ENCODE measurements at places on chromosomes 6 and 20.
A peak's percentile ranks its signal among the peaks of the same experiment; 100 is the strongest.

DNA sequence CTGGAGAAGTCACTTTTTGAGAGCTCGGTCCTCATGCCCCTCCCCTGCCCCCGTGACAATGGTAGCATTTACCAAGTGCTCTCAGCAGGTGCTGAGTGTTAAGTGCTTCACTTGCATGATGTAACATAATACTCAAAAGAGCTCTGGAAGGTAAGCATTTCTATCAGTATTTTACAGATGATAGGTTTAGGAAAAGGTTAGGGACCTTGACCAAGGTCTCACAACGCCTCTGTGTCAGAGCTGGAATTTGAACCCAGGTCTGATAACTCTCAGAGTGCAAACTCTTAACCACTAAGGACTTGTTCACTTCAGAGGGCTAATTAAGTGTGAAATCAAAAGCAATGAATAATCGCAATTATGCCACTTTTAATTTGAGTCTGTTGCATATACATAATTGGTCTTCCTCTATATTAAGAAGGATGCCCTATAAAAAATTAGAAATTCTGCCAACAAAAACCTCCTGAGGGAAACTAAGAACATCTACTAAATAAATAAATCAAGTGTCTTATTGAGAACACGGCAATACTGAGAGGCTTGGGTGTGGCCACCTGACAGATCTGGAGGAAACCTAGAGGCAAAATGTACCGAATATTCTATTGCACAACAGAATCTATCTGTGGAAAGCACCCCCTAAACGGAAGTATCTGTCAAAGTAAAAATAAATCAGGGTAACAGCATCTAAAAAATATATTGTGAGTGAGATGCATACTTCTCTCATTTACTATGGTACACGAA is 109.8 kb downstream of the BACH2 start:
- H3K4me1 ChIP-seq, result peaks cover 3% of the 10 kb centered on the region
- no peaks in the 10 kb centered on the region for H3K27me3 ChIP-seq
- H3K4me3 ChIP-seq, result no peak overlapping the region
- DNase-seq, result no peak
- H3K27ac ChIP-seq, result no peak overlapping the region

GRCh38 chr6:1263039-1263849 is 48.7 kb upstream of the FOXQ1 start:
- no peaks in the 10 kb centered on the region for H3K27me3 ChIP-seq
- H3K4me1 ChIP-seq, result peaks cover 3% of the 10 kb centered on the region
- no peak overlapping the region for H3K27ac ChIP-seq
- H3K4me3 ChIP-seq, result no peak overlapping the region
- no peak for DNase-seq
- H3K36me3 ChIP-seq, result no peaks in the 10 kb centered on the region

GRCh38 chr6:89360415-89360999 is 8.0 kb upstream of the UBE2J1 start:
- H3K27ac ChIP-seq, result no peak overlapping the region
- H3K4me1 ChIP-seq, result peaks cover 2% of the 10 kb centered on the region
- no peak for DNase-seq

- no peaks in the 10 kb centered on the region for H3K4me1 ChIP-seq
- H3K27me3 ChIP-seq, result no peaks in the 10 kb centered on the region
- no peak overlapping the region for H3K27ac ChIP-seq
- H3K36me3 ChIP-seq, result peaks cover 44% of the 10 kb centered on the region
- H3K4me3 ChIP-seq, result no peak overlapping the region
- no peak for DNase-seq
These were observed 35.6 kb downstream of the TBC1D7 start for GRCh38 chr6:13292774-13293173.

GRCh38 chr6:47690791-47691190 is 7.6 kb upstream of the ADGRF4 start:
- no peak for DNase-seq
- H3K27ac ChIP-seq, result no peak overlapping the region
- no peak overlapping the region for H3K4me3 ChIP-seq
- H3K4me1 ChIP-seq, result no peaks in the 10 kb centered on the region

GRCh38 chr6:6397842-6398241 is 77.4 kb upstream of the F13A1 start:
- no peaks in the 10 kb centered on the region for H3K4me1 ChIP-seq
- no peak overlapping the region for H3K27ac ChIP-seq
- no peaks in the 10 kb centered on the region for H3K36me3 ChIP-seq

- no peak for DNase-seq
- no peak overlapping the region for H3K4me3 ChIP-seq
- H3K27me3 ChIP-seq, result no peaks in the 10 kb centered on the region
- no peaks in the 10 kb centered on the region for H3K36me3 ChIP-seq
- H3K4me1 ChIP-seq, result peaks cover 6% of the 10 kb centered on the region
- no peak overlapping the region for H3K27ac ChIP-seq
These were observed 95.5 kb downstream of the KCNB1 start for GRCh38 chr20:49386848-49387580.

DNA sequence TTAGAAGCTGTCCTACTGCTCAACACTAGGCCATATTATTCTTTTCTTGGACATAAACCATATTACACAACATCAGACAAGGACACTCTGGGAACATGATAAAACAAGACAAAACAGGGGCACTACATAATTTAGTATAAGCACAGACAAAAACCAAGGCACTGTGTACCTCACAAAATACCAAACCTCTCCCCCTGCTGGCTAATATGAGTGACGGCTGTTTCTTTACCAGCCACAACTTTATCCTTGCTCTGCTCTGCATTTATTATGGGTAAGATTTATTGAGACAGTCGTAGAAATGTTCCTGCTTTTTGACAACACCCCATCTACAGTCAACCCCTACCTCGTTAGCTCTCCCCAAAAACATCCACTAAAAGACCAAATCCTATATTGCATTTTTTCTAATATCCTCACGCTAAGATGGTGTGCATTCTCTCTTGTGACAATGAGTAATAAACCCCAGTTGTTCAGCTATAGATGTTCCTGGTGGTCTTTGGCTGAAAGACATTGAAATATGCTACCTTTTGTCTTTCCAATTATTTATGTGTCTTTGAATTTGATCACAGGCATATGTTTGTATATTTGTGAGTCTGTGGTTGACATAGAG is 23.8 kb upstream of the POLR1H start:
- H3K27ac ChIP-seq, result no peak overlapping the region
- H3K4me3 ChIP-seq, result no peak overlapping the region
- peaks cover 3% of the 10 kb centered on the region for H3K36me3 ChIP-seq
- no peaks in the 10 kb centered on the region for H3K4me1 ChIP-seq

GRCh38 chr6:158861686-158862381 is 42.7 kb upstream of the EZR start:
- peaks cover 46% of the 10 kb centered on the region for H3K27me3 ChIP-seq
- no peak overlapping the region for H3K4me3 ChIP-seq
- DNase-seq, result no peak
- no peaks in the 10 kb centered on the region for H3K4me1 ChIP-seq

- H3K27me3 ChIP-seq, result no peaks in the 10 kb centered on the region
- peaks cover 2% of the 10 kb centered on the region for H3K4me1 ChIP-seq
These were observed 148.9 kb downstream of the CEBPB start for GRCh38 chr20:50339466-50339901.

DNA sequence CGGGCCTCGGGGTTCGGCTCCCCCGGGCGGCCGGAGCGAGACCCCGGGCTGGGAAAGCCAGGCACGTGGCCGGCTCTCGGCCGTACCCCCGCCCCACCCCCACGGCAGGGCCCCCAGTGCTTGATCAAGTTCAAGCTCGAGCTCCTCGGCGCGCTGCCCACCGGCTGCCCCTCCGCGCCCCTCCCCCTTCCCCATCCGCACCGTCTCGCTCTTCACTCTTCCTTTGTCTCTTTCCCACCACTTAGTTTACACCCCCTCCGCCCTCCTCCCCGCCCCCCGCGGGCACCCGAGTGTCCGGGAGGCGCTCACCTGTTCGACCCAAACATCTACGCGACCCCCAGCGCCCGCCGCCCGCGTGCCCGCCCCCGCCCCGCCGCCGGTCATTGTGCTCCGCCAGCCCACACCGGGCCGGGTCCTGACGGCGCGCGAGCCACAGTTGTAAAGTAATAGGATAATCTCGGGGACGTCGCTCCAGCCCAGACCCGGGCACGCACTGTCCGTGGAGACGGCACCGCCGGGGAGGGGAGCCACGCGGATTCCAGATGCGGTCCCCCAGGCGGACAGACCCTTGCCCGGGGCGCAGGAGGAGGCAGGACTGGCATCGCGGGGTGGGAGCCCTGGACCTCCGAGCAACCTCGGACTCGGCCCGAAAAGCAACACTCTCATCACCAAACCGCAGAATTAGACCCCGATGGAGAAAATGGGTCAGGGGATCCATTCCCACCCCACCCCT is 100.7 kb downstream of the NOL4L start:
- H3K4me3 ChIP-seq, result peak overlapping the region; percentile 57
- DNase-seq, result no peak
- H3K36me3 ChIP-seq, result peaks cover 4% of the 10 kb centered on the region
- peak overlapping the region; percentile 89 for H3K27ac ChIP-seq

- no peak overlapping the region for H3K4me3 ChIP-seq
- peaks cover 16% of the 10 kb centered on the region for H3K4me1 ChIP-seq
- DNase-seq, result no peak
- H3K36me3 ChIP-seq, result peaks cover 2% of the 10 kb centered on the region
These were observed 116.1 kb upstream of the TIAM2 start for GRCh38 chr6:154878871-154879491.

DNA sequence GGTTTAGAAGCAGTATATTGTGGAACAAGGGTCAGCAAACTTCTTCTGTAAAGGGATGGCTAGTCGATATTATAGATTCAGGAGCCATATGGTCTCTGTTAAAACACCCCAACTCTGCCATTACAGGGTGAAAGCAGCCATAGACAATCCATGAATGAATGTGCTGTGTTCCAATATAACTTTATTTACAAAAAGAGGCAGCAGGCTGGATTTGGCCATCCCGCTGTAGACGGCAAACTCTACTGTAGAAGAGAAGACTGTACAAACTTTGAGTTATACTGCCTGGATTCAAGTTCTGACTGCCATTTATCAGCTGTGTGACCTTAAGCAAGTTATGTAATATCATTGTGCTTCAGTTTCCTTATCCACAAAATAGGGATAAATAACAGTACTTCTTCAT is 33.7 kb upstream of the SNX9 start:
- DNase-seq, result no peak
- H3K36me3 ChIP-seq, result no peaks in the 10 kb centered on the region
- H3K4me1 ChIP-seq, result no peaks in the 10 kb centered on the region

GRCh38 chr6:154615483-154616025 is 105.1 kb upstream of the CNKSR3 start:
- no peaks in the 10 kb centered on the region for H3K27me3 ChIP-seq
- no peak for DNase-seq
- H3K27ac ChIP-seq, result no peak overlapping the region

DNA sequence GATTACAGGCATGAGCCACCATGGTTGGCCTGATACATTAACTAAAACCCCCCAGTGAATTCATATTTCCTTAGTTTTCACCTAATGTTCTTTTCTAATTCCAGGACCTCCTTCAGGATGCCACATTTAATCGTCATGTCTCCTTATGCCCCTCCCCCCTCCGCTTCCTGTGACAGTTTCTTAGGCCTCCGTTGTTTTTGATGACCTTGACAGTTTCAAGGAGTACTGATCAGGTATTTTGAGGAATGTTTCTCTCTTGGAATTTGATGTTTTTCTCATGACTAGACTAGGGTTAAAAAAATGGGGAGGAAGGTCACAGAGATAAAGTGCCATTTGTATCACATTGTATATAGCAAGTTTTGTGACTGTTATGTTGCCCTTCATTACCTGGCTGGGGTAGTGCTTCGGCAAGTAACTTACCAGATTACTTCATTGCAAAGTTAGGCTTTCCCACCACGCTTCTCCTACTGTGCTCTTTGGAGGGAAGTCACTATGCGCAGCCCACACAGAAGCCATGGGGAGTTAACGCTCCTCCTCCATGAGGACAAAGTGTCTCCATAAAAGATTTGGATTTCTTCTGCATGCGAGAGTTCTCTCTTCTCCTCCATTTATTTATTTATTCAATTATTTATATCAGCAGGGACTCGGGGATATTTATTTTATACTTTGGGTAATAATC is 99.5 kb downstream of the NCR2 start:
- no peaks in the 10 kb centered on the region for H3K4me1 ChIP-seq
- DNase-seq, result no peak
- no peak overlapping the region for H3K4me3 ChIP-seq

- no peaks in the 10 kb centered on the region for H3K36me3 ChIP-seq
- no peak overlapping the region for H3K27ac ChIP-seq
- H3K4me1 ChIP-seq, result no peaks in the 10 kb centered on the region
- DNase-seq, result no peak
- H3K4me3 ChIP-seq, result no peak overlapping the region
These were observed 311.1 kb upstream of the RNF24 start for GRCh38 chr20:4326195-4327065.

- no peaks in the 10 kb centered on the region for H3K27me3 ChIP-seq
- no peak for DNase-seq
- no peaks in the 10 kb centered on the region for H3K36me3 ChIP-seq
- no peak overlapping the region for H3K4me3 ChIP-seq
These were observed 51.2 kb downstream of the MACROD2 start for GRCh38 chr20:14046534-14046933.

GRCh38 chr6:41055149-41055548 is 2.1 kb downstream of the APOBEC2 start:
- H3K4me3 ChIP-seq, result no peak overlapping the region
- H3K27ac ChIP-seq, result no peak overlapping the region
- H3K27me3 ChIP-seq, result no peaks in the 10 kb centered on the region
- H3K4me1 ChIP-seq, result peaks cover 3% of the 10 kb centered on the region

GRCh38 chr6:140871911-140872310 is 1260.8 kb upstream of the GJE1 start:
- no peak overlapping the region for H3K4me3 ChIP-seq
- no peak for DNase-seq
- no peak overlapping the region for H3K27ac ChIP-seq
- no peaks in the 10 kb centered on the region for H3K36me3 ChIP-seq
- H3K27me3 ChIP-seq, result no peaks in the 10 kb centered on the region

GRCh38 chr20:60026010-60026409 is 67.8 kb downstream of the CDH26 start:
- no peaks in the 10 kb centered on the region for H3K36me3 ChIP-seq
- H3K4me1 ChIP-seq, result no peaks in the 10 kb centered on the region
- no peak overlapping the region for H3K4me3 ChIP-seq
- DNase-seq, result no peak
- no peak overlapping the region for H3K27ac ChIP-seq

GRCh38 chr20:51187261-51187660 is 164.4 kb upstream of the KCNG1 start:
- no peak for DNase-seq
- H3K36me3 ChIP-seq, result no peaks in the 10 kb centered on the region
- H3K27me3 ChIP-seq, result no peaks in the 10 kb centered on the region

Measured in neuronal stem cell (in vitro differentiated cells).